ENCODE measurements at places on chromosomes 12 and 14.

DNA sequence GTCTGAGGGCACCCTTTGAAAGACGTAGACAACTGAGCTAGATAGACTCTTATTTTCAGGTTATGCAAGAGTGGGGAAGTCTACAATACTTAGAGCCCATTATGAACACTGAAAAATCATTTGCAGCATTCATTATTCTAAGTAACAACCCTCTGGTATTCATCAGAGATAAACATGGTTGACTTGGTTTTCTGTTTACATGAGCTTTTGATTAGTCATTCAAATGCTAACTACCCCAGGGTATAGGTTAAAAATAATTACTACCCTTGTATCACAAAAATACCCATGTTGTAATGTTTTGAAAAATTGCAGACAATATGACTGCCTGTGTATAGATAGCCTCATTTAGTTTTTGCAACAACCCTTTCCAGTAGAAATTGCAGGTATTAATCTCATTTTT, 78.5 kb downstream of the PPFIBP1 start:
- DNase-seq = no peak

DNA sequence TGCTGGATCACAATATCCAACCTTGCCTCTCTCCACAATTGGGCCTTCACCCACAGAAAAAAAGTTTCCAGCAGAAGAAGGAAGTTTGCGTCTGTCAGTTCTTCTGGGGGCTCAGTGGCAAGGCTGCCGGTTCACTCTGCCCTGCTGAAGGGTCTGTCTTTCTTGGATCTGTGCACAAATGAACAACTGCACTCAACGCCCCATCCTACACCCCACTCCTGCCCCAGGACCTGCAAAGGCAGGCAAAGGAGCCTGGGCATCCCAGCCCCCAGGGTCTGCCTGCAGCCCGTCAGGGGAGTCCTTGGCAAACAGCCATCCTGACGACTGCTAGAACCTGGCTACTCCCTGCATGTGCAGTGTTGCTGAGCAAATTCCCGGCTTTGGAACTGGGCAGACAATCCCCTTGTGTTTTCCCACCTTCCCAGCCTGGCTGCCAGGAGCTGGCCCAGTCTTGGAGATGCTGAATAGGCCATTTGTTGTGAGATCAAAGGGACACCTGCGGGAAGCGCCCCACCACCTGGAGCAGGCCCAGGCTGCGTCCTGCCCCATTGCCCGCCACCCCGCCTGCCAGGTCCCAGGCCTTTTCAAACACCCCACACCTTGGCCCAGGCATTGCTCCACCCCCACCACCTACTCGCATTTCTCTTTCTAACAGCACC, 311.9 kb downstream of the BCL11B start:
- no peak for DNase-seq

DNA sequence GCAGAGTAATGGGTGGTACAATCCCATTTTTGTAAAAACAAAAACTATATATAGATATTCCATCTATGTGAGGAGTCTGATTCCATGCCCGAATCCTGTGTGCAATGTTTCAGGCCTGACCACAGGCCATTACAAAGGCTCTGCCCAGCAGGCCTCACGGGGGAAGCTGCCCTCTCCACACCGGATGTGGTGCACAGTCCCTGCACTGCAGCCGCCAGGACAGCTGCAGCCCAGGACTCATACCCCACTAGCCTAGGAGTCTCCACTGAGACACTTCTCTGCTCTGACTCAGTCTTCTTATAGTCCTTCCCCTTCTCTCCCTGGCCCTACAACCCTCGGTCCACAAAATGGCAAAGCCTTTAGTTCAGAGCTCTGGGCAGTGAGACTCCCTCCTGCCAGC, 190.4 kb downstream of the PPM1H start:
- DNase-seq = no peak

GRCh38 chr12:57514720-57515407, 5.5 kb downstream of the DDIT3 start:
- DNase-seq = no peak

DNA sequence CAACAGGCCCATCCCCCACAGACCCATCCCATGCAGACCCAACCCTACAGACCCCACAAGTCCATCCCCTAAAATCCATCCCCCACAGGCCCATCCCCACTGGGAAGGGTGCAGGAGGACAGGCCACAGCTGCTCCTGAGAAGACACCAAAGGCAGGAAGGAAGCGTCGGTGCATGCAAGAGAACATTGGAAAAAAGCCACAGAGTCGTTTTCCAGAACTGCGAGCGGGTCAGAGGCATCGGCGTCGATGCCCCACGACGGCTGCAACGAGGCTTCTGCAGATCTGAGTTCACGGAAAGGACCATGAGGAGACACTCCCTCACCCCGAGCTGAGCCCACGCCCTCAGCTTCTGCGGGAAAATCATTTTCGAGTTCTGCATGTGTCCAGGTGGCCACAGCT, 59.6 kb upstream of the GALNT9 start:
- no peak for DNase-seq

GRCh38 chr12:14896521-14897169, 11.0 kb upstream of the MGP start:
- no peak for DNase-seq

GRCh38 chr12:78792052-78792698, 72.4 kb upstream of the SYT1 start:
- DNase-seq = no peak

DNA sequence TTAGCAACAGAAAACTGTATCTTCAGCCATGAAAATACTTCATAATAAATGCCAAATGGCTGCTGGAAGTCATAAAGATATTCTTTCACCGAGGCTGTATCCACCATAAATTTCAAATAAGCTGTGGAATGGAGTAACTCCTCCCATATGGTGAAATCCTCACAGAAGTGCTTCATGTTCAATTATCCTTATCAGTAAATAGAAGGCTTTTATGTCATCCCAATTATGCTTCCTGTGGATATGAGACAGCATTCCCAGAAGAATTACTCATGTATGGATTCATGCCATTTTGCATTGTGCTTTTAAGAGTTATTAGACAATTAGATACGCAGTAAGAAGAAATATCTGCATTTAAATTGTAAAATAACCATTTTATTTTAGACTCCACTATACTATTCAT, 99.0 kb downstream of the RTN1 start:
- DNase-seq = no peak

DNA sequence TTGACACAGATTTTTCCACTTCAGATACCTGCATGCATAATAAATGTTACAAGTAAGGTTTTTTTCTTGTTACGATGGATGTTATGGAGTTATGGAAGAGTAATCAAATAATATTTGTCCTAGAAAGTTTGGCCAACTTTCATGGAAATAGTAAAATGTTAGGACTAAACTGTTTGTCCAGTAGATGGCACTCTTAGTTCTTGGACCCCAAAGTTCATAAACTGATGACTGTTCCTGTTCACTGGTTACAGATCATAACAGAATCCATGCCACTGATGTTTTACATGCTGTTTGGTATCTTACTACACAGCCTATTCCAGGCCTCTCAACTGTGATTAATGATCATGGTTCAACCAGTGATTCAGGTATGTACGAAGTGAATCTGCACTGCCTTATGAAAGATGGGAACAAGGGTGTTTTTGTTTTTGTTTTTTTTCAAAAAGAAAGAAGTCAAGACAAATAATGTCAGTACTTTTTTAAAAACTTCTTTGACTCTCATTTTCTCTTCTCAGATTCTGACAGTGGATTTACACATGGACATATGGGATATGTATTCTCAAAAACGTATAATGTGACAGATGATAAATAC, 48.8 kb upstream of the SLCO1C1 start:
- no peak for DNase-seq

DNA sequence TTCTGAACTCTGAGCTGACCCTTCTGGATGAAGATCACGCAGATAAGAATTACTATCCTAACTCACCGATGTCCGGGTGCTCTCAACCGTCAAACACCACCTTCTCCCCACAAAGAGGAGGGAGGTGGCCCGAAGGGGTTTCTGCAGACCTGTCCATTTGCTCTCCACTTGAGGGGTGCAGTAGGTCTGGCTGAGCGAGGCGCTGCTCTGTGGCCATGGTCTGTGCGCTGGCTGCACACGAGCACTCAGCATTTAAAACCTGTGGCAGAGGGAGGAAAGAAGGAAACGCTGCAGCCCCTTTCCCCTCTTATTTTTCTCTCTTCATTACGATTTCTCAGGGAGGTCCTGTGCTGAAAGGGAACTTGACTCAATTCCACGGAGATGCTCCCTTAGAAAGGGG, 1.5 kb upstream of the HOXC13 start:
- no peak for DNase-seq

- no peak for DNase-seq
These were observed 20.5 kb upstream of the GPR132 start for GRCh38 chr14:105085766-105086165.

GRCh38 chr12:126353604-126354003, 1288.4 kb downstream of the AACS start:
- no peak for DNase-seq

- DNase-seq = no peak
These were observed 45.0 kb upstream of the FBXO21 start for GRCh38 chr12:117235261-117235660.

DNA sequence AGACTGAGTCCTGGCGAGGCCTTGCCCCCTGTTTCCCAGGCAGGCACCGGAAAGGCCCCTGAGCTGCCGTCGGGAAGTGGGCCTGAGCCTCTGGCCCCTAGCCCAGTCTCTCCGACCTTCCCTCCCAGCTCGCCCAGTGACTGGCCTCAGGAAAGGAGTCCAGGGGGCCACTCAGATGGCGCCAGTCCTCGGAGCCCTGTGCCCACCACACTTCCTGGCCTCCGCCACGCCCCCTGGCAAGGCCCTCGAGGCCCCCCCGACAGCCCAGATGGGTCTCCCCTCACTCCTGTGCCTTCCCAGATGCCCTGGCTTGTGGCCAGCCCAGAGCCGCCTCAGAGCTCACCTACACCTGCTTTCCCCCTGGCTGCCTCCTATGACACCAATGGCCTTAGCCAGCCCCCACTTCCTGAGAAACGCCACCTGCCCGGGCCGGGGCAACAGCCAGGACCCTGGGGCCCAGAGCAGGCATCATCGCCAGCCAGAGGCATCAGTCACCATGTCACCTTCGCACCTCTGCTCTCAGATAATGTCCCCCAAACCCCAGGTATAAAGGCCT, 10.9 kb downstream of the TNS2 start:
- DNase-seq = no peak

DNA sequence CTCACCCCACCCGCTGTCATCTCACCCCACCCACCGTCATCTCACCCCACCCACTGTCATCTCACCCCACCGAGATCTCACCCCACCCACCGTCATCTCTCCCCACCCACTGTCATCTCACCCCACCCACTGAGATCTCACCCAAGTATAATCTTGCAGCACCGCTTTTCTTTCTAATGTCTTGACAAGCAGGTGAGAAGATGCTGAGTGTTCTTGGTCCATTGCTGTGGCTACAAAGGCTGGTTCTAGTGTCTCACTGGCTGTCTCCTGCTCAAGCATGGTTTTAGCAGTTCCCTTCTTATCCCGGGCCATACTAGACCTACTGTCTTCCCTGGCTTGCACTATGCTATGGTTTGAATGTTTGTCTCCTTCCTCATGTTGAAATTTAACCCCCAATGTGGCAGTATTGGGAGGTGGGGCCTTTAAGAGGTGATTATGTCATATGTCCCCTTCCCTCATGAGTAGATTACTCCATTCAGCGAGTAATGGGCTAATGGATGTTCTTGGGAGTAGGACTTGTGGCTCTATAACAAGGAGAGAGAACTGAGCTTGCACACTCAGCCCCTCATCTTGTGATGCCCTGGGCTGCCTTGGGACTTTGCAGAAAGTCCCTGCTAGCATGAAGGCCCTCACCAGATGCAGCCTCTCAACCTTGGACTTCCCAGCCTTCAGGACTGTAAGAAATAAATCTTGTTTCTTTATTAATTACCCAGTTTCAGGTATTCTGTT, 47.7 kb upstream of the PPP2R5C start:
- no peak for DNase-seq

DNA sequence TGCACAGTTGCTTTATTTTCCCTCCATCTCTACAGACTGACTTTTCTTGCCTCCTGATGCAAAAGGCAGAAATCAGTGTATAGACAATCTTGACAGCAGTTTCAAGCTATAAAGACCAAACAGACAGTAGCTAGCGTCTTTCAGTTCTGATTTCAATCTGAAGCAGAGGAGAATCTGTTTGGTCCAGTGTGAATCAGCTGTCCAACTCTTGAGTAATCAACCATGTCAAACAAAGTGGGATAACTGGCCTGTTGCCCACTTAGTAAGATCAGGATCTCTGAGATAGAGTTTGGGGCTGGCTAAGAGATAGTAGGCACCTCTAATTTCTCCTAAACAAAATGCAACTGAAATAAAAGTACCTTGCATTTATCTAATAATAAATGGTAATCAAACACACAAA, 797.4 kb upstream of the FBXO33 start:
- no peak for DNase-seq

DNA sequence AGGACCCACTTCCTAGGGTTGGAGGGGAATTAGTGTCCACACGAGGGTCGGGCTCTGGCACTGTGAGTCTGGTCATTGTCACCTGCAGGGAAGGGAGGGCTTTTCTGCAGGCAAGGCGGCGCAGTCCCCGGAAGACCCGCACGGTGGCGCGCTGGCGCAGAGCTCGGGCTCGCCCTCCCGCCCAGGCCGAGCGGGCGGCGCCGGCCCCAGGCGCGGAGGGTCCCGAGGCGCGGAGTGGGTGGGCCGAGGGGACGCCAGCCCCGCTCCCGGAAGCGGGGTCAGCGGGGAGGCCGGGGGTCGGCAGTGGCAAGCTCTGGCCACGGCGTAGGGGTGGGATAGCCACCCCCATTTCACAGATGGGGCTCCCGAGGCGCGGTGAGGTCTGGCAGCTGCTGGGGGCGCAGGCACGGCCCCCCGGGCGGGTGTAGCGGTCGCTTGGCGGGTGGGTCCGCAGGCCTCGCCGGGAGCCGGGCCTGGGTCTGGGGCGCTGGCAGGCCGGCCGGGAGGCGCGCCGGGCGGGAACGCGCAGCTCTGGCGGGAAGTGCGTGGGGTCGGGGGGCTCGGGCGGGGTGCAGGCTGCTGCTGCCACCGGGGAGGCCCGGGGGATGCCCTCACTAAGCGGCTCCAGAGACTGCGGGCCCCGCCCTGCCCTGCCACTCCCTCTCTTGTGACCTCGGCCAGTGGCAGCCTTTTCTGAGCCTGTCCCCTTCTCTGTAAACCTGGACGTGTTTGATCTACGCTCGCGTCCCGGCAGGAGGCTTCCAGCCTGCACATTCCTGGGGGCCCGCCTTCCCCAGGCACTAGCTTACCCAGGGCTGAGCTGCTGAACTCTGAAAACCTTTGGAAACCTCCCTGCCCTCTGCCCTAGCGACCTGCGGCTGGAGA, 46.1 kb downstream of the CYP46A1 start:
- DNase-seq = peak; percentile 20

DNA sequence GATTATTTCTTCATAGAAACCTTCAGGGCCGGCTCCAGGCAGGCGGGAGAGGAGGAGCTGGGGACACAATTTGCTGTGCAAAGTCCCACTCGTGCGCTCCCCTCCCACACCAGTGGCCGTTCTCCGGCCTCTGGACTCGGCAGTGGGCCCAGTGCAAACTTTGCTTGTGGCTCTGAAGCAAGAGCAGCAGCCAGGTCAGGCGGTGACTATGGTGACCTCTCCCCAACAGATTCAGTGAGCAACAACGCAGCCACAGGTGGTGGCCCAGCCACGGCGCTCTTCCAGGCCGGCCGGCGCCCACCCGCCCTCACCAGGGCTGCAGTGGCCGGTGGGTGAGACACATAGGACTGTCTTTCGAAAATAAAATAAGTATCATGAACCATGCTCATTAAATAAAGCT, 29.5 kb downstream of the VPS37B start:
- DNase-seq = no peak

DNA sequence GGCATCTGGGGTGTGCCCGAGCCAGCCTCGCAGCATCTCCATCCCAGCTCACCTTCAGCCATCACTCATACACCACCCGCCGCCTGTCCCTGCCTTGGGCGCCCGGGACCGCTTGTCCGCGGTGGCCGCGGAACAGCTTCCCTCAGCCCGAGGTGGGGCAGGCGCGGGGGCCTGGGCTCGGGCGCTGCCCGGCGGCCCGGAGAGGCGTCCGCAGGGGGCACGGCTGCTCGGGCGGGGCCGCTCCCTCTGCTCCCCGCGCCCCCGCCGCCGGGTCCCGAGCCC, 430 bp downstream of the SLC41A2 start:
- DNase-seq = no peak
